ENCODE measurements at places on chromosomes 3 and 15.
A peak's percentile ranks its signal among the peaks of the same experiment; 100 is the strongest.

- no peak for DNase-seq
Observed at GRCh38 chr3:31968927-31969418, 12.1 kb downstream of the OSBPL10 start.

DNA sequence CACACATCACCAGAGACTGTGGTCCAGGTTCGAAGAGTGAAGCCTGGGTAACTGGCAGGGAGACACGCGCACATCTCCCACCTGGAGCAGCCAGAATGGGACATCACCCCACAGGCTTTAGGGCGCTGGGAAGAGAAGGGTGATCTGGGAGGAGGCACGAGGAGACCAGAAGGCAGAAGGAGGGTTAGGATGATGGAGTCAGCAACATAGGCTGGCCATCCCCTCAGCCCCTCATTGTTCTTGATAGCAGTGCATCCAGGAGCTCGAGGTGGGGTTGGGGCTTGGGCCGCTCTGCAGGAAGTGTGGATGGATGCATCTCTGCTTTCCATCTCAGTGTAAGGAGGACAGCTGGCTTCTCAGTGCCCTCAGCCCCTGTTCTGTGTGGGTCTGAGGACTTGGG lies 15.2 kb downstream of the PLA2G4F start:
- DNase-seq, result no peak

DNA sequence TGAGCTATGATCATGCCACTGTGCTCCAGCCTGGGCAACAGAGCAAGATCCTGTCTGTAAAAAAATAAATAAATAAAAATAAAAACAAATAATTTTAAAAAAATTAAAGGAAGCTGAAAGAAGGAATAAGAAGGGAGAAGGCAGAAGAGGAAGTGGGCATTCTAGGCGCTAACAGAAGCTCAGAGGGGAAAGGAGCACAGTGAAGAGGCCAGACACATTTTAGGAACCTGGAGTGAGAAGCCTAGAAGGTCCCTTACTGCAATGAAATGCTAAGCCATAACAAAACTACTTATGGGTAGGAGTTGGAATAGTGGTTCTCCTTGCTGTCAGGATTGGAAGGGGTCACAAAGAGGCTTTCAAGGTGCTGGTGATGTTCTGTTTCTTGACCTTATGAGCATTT lies 64.0 kb downstream of the ITGB5 start:
- DNase-seq, result no peak

- DNase-seq, result no peak
Observed at GRCh38 chr3:181735911-181736310, 24.2 kb downstream of the SOX2 start.

DNA sequence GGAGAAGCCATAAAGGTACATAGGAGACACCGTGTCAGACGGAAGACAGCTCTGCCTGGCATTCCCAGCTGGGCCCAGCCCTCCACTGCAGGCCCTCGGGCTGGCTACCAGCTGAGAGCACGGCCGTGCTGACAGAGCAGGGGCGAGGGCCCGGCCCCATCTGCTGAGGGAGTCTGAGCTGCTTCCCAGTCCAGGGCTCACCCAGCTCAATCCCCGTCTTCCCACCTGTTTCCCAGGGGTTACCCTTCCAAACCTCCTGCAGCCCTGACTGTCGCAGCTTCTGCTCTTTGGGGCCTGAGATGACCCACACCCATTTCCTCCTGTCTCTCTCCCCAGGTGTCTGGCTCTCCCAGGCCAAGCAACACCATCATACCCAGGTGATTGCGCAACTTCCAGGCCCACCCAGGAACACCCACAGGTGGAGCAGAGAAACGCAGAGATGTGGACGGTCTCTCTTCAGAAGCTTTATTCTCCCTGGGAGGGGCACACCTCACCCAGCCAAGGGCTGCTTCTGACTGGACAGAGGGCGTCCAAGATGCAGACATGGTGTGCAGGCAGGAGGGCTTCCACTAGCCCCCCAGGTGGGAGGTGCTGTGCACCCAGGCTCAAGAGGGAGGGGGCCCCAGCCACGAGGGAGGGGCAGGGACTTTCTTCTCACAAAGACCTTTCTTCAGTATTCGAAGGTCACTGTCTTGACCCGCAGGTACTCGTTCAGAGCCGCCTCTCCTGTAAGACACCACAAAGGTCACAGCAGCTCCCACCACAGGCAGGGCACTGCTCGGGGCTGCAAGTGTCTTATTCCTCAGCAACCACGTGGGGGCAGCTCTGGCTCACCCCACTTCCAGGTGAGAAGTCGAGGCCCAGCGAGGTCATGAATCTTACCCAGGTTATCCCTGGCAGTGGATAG lies 19.4 kb upstream of the SLC41A3 start:
- DNase-seq, result no peak

GRCh38 chr15:75801859-75802593 lies 41.2 kb upstream of the UBE2Q2 start:
- DNase-seq, result peak; percentile 77

GRCh38 chr15:47900751-47901150 lies 183.4 kb downstream of the SEMA6D start:
- DNase-seq, result no peak

DNA sequence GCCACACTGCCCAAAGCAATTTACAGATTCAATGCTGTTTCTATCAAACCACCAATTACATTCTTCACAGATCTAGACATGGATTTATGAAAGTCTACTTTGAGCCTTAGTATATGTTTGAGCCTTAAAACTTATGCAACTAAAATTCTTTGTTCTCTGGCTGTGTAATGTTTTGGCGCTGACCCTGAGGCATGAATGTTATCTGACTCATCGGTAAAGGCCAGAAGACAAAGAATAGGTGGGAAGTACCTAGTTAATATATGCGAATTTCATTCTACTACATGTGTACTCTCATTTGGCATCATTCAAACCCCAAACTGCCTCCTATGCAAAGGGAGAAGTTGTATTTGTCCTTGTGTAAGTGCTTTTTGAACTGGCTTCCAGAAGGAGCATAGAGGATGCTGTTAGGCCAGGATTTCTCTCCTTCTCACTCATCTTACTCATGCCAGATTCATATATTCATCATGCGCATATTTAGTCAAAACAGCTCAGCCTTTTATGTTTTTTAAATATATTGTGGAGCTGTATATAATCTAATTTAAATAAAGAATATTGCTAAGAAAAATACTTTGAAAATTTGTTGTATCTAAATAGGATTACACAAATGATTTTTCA lies 204.2 kb downstream of the NFKBIZ start:
- DNase-seq, result no peak

- DNase-seq, result no peak
Observed at GRCh38 chr3:100216713-100217112, 44.1 kb upstream of the TBC1D23 start.

DNA sequence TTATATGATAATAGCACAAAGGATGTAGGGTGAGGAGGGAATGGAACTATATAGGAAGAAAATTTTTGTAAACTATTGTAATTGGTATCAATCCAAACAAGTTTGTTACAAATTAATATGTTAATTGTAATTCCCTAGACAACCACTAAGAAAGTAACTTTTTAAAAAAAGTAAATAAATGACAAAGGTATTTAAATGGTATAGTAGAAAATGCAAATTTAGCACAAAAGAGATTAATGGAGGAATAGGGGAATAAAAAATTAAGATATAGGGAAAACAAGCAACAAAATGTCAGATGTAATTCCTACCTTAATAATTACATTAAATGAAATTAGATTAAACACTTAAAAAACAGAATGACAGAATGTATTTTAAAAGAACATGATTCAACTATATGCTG lies 60.3 kb downstream of the TIMP4 start:
- DNase-seq, result no peak
